ENCODE measurements at places on chromosomes 4 and X.
A peak's percentile ranks its signal among the peaks of the same experiment; 100 is the strongest.

GRCh38 chr4:64495946-64496345 lies 86.7 kb upstream of the TECRL start:
- no peak for DNase-seq

GRCh38 chrX:47723689-47724088 lies 64.7 kb upstream of the UXT start:
- DNase-seq, result peak; percentile 10

GRCh38 chr4:71294301-71294700 lies 44.5 kb upstream of the SLC4A4 start:
- DNase-seq, result no peak

GRCh38 chr4:127623797-127624083 lies 9.0 kb upstream of the INTU start:
- no peak for DNase-seq

- no peak for DNase-seq
These were observed 13.3 kb downstream of the SRP72 start for GRCh38 chr4:56480691-56481090.

DNA sequence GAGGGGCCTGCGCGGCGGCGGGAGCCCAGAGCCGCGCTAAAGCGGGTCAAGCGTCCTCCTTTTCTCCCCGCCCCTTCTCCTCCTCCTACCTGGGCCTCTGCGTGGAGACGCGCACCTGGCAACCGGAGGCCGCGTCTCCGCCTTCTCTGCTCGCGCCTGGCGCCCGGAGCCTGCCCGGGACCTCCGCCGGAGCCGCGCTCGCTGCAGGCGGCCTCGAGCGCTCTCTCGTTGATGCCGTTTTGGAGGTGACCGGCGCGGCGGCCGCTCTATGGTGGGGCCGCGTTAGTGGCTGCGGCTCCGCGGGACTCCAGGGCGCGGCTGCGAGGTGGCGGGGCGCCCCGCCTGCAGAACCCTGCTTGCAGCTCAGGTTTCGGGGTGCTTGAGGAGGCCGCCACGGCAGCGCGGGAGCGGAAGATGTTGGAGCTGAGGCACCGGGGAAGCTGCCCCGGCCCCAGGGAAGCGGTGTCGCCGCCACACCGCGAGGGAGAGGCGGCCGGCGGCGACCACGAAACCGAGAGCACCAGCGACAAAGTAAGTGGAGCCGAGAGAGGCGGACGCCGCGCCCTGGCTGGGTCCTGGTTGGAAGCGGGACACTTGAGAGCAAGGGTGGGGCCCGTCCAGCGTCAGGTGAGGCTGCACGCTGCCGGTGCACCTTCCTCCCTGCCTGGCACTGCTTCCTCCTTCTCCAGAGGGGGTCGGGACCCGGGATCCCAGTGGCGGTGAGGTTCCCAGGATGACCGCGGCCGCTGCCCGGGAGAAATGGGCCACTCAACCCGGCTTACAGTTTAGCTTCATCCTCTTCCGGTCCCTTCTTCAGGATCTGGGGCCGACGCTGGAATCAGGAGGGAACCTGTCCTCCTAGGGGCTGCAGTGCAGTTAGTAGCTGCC lies at the start of gene CDS1:
Gene CDS1 (plus strand): TSS at position 140 of the 888 bp plus-strand sequence. CDS start 275 bp downstream, at position 415.
- peak; percentile 12 for DNase-seq

DNA sequence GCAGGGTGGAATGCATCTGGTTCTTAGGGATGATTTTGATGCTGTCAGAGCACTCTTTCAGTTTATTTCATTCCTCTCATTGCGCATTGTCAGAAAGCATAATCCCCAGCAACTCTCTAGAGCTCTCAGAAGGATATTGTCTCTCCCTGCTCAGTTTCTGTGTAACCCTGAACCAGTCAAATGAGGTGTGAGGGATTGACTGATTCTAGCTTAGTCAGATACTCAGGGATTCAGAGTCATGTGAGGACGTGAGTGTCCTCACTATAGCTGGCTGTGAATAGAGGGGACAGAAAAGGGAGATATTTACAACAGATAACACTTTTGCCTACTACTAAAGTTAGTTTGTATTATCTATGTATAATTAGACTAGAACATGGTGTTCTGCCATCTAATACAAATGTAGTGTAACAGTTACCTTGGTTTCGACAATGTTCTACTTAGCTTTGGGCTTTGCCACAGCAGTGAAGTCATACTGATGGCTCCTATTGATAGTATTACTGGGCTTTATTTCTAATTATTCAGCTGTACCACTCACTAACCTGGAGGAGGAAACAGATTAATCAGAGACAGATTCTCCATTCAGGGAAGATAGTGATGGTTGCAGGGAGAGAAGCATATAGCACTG lies 19.5 kb downstream of the AP1AR start:
- DNase-seq, result no peak

DNA sequence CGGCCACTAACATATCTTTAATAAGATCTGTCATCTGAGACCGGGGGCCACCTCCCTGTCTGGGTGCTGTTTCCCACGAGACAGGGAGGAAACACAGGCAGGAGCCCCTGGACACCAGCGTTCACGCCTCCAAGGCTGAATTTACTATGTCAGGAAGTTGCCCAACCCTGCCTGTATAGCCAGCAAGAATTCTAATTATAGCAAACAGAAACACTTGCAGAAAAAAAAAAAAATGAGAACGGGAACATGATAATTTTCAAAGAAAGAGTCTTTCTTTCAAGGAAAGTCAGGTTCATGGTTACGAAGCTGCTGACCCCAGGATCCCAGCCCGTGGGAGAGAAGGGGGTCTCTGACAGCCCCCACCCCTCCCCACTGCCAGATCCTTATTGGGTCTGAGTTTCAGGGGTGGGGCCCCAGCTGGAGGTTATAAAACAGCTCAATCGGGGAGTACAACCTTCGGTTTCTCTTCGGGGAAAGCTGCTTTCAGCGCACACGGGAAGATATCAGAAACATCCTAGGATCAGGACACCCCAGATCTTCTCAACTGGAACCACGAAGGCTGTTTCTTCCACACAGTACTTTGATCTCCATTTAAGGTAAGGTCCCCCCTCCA lies at the start of gene IL3RA:
Gene IL3RA (plus strand): TSS at position 455 of the 613 bp plus-strand sequence. CDS start 4,981 bp downstream, outside the sequence.
- peak; percentile 60 for DNase-seq

- DNase-seq, result peak; percentile 28
These were observed 115.8 kb upstream of the SHISA3 start for GRCh38 chr4:42281324-42282020.

DNA sequence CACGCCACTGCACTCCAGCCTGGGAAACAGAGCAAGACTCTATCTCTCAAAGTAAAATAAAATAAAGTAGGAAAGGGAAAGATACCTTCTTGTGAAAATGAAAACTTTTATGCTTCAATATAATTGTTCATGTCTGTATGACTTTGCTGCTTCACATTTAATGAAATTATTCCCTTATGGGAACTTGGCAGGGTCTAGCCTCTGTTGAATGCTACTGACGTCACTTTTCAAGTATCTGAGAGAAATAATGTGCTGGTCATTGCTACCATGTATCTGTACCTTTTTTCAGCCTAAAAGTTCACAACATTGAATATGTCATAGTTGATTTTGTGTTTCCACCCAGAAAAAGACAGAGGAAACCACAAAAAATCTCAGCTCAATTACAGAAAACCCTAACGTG lies 65.2 kb downstream of the PRDM5 start:
- no peak for DNase-seq

DNA sequence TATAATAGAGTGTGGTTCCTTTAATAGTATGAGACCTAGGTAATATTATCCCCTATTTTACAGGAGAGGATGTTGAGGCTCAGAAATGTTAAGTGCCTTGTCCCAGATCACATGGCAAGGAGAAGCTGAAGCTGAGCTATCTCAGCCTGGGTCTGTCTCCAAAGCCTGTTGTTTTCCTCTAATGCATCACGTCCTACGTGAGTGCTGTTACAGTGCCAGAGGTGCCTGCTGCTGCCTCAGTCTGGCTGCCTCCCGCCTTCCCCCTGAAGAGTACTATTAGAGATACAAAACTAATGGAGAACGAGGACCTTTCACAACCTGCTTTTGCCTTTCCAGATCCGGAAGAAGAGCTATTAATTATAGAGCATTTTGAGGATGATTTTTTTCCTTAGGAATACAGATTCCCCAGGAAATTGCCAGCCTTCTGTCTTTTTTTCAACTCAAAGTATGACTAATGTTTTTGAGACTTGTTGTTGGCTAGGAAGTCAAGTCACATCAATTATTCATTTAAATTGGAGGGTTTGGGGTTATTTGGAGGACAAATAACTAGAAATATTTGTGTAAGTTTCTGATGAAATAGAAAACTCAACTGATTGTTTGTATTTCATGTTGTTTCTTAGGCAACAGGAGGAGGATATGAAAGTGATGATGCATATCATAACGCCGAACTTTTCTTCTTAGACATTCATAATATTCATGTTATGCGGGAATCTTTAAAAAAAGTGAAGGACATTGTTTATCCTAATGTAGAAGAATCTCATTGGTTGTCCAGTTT lies 43.9 kb upstream of the MTMR1 start:
- no peak for DNase-seq

GRCh38 chr4:108560616-108561015 lies 59.8 kb upstream of the RPL34 start:
- DNase-seq, result no peak

DNA sequence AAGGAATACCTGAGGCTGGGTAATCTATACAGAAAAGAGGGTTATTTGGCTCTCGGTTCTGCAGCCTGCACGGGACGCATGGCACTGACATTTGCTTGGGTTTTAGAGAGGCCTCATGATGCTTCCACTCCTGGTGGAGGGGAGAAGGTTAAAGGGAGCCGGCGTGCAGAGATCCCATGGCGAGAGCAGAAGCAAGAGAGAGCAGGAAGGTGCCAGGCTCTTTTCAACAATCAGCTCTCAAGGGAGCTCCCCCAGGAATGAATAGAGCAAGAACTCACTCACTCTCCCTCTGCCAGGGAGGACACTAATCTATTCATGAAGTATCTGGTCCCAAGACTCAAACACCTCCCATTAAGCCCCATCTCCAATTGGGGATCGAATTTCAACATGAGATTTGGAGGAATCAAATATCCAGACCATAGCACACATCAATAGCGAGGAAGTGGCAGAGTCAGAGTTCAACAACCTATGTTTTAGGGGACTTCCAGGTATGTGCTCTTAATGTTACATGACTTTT lies 109.8 kb downstream of the SORBS2 start:
- no peak for DNase-seq

DNA sequence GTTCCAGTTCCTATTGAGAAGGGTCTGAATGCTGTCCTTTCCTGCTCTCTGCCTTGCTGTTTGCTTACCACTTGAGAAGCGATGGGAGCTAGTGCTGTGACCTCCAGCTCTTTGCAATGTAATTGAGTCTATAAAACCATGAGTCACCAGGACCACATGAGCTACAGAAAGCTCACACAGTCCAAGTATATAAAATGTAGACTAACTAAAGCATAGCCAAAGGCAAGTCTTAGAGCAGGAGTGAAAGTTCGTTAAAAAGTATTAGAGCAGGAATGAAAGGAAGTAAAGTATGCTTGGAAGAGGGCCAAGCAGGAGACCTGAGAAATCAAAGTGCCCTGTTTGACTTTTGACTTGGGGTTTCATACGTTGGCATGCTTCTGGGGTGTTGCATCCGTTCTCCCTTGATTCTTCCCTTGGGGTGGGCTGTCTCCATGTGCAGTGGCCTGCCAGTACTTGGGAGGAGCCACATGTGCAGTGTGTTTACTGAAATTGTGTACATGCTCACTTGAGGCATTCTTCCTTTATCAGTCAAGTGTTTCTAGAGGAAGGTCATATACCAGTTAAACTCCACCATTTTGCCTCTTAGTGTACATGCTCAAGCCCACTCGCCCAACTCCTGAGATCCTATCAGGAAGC lies 71.3 kb upstream of the KIT start:
- DNase-seq, result no peak
